ENCODE measurements at places on chromosomes 16 and 17.

DNA sequence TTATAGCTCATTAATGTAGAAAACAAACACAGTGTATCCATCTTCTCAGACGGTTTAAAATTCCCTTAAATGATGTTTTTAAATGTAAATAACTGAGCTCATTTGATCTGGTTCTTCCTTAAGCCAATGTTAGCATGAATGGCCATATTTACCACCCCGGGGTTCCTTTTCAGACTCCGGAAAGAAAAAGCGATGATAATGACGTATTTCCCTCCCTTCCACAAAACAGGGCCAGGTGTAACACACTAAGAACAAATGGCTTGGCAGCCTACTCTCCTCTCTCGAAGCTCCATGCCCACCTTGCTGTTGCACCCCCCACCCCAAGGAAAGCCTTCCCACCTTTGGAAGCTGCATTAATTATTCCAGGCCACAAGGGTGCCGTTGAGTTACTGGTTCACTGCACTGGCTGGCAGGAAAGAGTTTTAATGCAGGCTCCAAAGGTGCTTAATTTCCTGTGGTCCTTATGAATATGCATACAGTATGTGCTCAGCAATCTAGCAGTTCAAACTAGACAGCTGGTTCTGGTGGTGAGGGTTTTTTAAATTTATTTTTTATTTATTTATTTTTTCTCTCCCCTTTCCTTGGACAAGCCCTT is 378.9 kb downstream of the WWOX start:
- DNase-seq: no peak

DNA sequence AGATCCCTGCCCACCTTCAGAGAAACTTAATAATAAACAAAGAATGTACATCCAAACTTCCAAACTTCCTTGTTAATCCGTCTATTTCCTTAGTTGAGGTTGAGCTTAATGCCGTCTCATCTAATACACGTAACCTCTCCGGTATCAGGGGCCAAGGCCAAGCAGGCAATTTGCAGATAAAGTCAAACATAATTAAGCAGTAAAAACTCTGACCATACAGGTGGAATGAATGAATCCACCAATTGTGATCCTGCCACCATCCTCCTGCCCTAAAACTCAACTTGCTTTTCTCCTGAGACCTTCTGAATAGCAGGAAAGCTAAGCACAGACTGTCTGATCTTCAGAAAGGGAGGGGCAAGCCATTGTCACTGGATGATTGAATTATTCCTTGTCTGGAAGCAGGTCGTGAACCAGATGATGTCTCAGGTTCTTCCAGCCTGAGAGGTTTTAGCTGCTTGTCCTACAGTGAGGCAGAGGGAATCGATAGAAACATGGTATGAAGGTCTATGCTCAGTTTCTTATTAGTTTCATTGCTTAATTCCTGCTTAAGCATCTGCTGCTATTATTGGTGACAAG is 1111.8 kb upstream of the EEF2KMT start:
- DNase-seq: no peak

DNA sequence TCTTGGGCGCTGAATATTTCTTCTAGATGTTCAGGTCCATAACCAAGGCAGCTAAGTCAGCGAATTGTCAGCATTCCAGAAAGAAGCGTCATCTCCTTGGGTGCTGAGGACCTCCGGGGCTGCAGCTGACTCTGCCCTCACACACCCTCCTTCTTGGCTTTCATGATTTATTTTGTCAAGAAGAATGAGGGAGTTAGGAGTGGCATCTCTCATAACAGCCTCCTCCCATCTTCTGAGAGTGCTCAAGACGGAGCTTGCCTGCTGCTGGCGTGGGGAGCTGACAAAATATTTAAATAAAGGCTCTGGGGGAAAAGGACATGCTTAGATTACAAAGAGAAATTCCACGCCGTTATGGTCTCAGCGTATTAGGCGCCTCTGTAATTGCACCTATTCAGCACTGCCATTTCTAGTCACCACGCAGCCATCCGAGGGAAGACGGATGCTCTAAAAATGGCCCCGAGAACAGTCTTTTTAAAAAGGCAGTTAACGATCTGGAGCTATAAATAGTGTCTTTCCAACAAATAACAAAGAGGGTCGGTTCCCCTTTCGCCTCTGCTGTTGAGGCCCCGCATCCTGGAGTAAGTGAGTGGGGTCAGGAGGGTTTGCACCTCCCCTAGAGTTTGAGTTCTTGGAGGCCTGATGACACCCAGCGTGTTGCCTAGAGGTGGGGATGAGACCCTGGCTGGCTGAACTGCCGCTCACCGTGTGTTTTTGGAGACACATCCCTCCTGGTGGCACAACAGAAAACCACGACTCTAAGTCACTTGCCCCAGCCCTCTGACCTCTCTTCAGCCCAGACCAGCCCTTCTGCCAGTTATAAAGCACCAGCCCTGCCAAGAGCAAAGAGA is 187.0 kb downstream of the CCDC182 start:
- DNase-seq: no peak

GRCh38 chr17:50051082-50051576 is 4.8 kb upstream of the ITGA3 start:
- no peak for DNase-seq

DNA sequence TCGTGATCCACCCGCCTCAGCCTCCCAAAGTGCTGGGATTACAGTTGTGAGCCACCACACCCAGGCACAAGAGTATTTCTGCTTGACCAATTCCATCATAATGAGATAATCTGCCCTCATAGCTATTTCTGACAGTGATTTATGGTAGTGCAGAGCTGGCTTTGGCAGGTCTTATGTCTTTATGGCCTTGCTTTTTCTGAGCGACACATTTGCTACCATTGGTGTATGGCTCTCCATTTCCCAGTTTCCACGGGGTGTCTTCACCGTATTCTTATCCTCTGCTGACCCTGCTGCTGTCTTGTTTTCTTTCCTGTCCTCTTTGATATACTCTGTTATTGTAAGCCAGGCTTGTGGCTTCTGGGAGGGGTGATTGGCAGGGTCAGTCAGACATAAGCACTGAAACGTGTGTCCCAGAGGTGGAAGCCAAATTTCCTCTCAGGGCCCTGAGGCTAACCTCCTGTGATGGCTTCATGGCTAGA is 161.1 kb upstream of the TBX2 start:
- no peak for DNase-seq

GRCh38 chr17:4160294-4160859 is 17.4 kb downstream of the CYB5D2 start:
- DNase-seq: no peak

DNA sequence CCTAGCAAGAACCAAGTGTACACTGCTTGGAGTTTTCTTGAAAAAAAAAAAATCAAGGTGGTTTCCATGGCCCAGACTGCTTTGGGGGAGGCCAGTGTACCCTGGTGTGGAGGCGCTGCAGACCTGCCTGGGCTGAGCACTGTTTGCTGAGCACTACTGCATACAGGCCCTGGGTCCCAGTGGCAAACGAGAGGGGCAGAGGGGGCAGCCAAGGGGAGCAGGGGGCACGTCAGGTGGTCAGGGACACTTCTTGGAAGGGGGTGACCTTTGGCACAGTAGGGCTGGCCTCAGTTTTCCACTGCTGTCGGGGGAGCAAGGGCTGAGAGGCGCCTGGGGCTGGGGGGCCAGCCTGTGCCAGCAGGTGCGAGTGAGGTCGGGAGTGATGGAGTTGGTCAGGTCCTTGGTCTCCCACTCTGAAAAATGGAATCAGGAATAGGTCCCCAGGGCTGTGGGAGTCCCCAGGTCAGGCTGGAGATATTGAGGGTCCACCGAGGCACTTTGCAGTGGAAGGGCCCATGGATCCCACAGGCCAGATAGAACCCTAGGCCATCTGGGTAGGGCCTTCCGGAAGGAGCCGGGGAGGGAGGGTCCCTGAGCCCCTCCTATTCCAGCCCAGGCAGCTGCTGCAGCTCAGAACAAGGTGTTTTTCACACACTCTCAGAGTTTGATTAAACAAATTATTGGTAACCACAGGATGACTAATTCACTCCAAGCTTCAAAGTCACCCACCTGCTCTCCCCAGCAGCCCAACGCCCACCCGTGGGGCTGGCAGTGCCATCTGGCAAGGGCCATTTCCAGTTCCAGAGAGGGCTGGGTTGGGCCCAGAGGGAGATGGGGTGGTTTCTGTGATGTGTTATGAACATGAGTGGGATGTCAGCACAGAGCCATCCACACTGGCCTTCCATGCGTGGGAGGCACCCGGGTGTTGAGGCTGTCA is 3.5 kb downstream of the ZFPM1 start:
- no peak for DNase-seq

DNA sequence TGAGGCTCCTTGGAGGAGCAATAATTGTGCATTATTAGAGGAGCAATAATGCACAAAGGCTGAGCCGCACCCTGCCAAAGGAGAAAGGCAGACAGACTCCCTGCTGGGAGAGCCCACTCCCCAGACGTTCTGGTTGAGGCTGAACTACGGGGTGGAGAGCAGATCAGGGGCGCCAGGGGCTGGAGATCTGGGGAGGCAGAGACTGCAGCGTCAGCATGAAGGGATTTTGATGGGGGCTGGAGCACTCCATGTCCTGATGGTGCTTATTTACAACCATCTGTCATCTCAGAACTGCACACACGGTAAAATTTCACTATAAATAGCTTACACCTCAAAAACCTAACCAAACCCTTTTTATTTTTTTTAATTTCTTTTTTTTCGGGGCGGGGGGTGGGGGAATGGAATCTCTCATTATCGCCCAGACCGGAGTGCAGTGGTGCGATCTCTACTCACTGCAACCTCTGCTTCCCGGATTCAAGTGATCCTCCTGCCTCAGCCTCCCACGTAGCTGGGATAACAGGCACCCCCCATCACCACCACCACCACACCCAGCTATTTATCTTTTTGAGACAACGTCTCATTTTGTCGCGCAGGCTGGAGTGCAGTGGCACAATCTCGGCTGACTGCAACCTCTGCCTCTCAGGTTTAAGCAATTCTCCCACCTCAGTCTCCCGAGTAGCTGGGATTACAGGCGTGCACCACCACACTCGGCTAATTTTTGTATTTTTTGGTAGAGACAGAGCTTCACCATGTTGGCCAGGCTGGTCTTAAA is 4.3 kb upstream of the C16orf95 start:
- DNase-seq: no peak

- DNase-seq: no peak
Measured at GRCh38 chr16:85004587-85005205, 6.6 kb downstream of the ZDHHC7 start.

DNA sequence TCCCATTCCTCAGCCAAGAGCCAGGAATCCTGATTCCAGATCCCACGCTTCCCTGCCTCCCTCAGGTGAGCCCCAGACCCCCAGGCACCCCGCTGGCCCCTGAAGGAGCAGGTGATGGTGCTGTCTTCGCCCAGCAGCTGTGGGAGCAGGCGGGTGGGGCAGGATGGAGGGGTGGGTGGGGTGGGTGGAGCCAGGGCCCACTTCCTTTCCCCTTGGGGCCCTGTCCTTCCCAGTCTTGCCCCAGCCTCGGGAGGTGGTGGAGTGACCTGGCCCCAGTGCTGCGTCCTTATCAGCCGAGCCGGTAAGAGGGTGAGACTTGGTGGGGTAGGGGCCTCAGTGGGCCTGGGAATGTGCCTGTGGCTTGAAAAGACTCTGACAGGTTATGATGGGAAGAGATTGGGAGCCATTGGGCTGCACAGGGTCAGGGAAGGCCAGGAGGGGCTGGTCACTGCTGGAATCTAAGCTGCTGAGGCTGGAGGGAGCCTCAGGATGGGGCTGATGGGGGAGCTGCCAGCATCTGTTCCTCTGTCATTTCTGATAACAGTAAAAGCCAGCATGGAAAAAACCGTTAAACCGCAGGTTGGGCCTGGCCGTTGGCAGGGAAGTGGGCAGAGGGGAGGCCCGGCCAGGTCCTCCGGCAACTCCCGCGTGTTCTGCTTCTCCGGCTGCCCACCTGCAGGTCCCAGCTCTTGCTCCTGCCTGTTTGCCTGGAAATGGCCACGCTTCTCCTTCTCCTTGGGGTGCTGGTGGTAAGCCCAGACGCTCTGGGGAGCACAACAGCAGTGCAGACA is at the start of gene SPN:
Gene SPN, plus strand, starts transcription at position 232 of the 791 bp plus-strand sequence. Its CDS starts 482 bp downstream, at position 714.
- DNase-seq: no peak

GRCh38 chr17:44920565-44920940 is 5.3 kb upstream of the GFAP start:
- no peak for DNase-seq

- no peak for DNase-seq
Measured at GRCh38 chr16:49559242-49559641, 185.6 kb downstream of the C16orf78 start.

DNA sequence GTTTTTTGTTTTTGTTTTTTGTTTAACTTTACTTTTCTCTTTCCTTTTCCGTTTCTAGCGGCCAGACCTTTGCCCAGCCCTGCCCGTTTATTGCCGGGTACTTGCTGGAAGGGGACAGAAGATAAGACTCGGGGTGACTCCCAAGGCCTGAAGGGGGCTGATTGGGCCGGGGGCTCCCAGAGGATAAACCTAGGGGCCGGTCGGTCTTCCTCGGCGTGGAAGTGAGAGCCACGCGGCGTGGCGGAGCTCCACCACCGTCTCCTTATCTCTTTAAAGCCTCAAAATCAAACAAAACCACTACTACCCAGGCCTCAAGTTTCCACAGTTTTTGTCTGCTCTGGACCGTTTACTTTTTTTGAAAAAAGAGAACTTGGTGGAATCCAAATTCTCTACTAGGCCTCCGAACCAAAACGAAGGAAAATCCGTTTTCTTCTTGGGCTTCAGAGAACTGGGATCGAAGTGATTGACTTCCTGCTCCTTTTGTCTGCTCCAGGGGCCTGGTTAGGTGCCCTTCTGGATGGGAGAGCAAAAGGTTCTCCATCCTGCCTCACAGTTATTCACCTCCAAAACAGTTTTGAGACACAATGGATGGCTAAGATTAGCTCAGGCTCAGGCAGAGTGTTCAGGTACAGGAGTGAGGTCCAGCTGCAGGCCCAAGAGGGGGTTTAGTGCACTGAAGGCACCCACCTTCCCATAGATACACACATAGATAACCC is 8.5 kb upstream of the HOXB9 start:
- no peak for DNase-seq

GRCh38 chr16:8533509-8533908 is 56.8 kb downstream of the TMEM114 start:
- DNase-seq: no peak

DNA sequence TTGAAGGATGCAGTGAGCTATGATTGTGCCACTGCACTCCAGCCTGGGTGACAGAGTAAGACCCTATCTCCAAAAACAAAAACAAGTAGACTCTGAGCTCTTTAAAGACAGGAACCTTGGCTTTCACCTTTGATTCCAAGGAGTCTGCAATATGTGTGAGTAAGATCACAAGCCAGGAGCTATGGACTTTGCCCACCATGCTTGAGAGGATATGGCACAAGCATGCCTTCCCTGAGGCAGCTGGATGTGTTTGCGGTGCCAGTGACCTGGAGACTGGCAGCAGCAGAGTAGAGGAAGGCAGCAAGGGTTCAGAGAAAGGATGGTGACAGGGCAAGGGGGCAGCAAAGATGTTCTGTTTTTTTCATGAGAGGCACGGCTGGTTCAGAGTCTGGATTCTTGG is 14.5 kb upstream of the PRKCA start:
- no peak for DNase-seq

DNA sequence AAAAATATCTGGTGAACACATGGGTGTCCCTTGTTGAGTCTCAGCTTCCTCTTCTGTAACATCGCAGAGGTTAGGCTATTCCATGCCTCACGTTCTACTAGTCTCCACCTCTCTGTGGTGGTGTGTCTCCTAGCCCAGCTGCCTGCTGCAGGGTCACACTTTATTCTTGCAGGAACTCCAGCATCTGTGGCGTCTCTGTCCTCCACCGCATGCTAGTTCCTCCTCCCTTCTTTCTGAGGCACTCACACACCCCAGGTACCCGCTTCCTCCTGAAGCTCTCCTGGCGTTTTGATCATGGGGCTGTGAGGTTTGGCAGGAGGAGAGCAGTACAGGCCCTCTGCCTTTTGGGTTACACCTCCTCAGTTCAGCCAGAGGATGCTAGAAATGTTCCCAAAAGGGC is 9.9 kb upstream of the TEX2 start:
- DNase-seq: no peak
